ENCODE measurements at places on chromosomes 11 and 22.

- DNase-seq = no peak
Measured at GRCh38 chr11:8204596-8204995, 35.8 kb upstream of the RIC3 start.

- no peak for DNase-seq
Measured at GRCh38 chr22:35198738-35199137, 58.6 kb upstream of the HMGXB4 start.

GRCh38 chr11:82631722-82632630, 101.7 kb downstream of the FAM181B start:
- DNase-seq = no peak

DNA sequence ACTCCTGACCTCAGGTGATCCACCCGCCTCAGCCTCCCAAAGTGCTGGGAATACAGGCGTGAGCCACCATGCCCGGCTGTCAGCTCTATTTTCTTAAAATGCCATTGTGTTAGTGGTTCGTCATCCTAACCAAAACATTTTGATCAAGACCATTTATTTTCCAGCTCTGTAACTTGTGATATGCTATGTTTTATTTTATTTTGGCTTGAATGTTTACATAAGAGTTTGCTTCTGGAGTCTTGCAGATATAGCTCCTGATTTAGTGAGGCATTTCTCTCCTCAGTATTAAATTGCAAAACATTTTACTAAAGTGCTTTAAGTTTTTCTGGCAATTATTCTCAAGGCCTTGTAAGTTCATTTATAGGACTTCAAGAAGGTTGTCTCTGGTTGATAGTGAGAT, 4.4 kb downstream of the EP300 start:
- DNase-seq = no peak

- no peak for DNase-seq
Measured at GRCh38 chr11:113153847-113154246, 160.5 kb upstream of the TTC12 start.

GRCh38 chr11:60003729-60004128, 13.3 kb upstream of the OOSP4B start:
- no peak for DNase-seq

DNA sequence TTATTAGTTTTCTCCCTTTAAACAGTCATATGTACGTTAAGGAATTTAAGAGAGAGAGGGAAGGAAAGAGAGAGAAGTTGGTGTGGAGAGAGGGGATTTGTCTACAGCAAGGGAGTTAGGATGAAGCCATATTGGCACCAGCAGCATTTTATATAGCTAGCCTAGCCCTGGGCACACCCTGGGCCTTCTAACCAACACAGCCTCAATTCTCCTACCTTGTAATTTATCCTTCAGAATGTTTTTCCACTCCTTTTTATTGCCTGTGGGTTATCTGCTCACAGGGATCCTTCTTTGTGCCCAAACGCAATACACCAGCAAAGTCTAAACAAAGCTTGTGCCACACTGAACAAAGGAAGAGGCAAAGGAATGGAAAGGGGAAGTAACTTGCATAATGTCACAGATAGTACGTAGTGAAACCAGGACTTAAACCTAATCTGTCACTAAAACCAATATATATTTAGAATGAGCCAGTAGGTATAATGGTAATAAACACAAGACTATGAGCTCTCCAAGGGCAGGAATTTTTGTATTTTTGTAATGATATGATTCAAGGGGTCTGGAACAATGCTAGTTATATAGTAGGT, 613.8 kb upstream of the TENM4 start:
- no peak for DNase-seq

DNA sequence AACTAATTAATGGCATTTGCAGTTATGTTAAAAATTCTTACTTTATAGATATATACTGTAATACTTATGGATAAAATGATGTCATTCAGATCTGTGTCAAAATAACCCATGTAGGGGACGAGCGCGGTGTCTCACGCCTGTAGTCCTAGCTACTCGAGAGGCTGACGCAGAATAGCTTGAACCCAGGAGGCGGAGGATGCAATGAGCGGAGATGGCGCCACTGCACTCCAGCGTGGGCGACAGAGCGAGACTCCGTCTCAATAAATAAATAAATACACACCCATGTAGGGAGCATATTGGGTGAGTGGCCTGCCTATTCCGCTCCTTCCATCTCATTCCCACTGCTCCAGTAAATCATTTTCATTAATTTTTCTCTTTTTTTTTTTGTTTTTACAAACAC, 7.1 kb downstream of the SNU13 start:
- DNase-seq = no peak

- DNase-seq = no peak
Measured at GRCh38 chr22:47818496-47818895, 1056.0 kb downstream of the TBC1D22A start.

- no peak for DNase-seq
Measured at GRCh38 chr11:32161293-32161692, 70.4 kb downstream of the RCN1 start.

DNA sequence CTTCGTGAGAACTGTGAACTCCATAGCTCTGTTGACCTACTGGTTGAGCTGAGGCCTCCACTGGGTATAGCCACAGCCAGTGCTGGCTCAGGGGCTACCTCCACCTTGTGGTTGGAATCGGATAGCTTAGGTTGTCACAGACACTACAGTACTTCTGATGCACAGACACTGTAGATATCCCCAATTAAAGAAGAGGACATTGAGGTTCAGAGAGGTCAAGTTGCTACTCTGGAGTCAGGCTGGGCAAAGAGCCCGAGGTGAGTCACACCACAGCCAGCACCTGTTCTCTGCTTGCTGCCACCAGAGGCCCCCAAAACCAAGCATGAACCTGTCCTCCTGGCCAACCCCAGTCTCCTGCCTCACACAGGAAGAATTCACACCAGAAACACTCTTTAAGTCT, 5.4 kb downstream of the UFD1 start:
- no peak for DNase-seq

DNA sequence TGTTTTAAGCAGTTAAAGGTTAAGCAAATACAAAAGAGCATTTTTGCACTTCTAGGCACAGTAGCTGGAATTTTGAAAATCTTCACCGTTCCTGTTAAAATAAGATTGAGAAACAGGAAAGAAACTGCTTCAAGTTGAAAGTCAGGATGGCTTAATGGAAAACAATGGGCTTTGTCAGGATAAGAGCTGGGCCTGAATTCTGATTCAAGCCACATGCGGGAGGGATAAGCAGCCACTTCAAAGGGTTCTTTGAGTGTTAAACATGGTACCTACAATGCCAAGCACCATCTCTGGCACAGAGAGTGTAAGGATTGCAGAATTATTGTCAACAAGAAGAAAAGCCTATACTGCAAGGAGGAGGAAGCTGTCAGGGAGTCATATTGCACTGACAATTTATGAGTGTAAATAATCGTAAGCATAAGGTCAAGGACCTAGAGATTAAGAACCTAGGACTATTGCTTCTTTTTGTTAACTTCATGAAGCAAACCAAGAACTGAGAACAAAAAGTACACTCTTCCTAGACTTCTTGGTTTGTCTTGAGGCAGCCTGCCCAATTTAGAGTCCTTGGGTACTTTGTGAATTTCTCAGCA, 32.5 kb downstream of the MPPED2 start:
- DNase-seq = no peak

DNA sequence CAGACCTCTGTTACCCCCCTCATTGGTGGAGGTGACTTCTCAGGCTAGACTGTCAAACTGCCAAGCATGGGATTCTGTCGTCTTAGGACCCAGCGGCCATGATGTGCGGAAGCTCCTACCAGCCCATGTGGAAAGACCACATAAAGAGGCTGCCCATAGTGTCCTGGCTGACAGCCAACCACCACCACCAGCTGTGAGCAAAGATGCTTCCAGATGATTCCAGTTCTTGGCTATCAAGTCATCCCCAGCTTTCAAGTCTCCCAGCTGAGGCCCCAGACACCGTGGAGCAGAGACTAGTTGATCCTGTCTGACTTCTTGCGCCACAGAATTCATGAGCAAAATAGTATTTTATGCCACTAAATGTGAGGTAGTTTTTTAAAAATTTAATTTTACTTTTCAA, 32.9 kb downstream of the SCUBE1 start:
- DNase-seq = no peak

DNA sequence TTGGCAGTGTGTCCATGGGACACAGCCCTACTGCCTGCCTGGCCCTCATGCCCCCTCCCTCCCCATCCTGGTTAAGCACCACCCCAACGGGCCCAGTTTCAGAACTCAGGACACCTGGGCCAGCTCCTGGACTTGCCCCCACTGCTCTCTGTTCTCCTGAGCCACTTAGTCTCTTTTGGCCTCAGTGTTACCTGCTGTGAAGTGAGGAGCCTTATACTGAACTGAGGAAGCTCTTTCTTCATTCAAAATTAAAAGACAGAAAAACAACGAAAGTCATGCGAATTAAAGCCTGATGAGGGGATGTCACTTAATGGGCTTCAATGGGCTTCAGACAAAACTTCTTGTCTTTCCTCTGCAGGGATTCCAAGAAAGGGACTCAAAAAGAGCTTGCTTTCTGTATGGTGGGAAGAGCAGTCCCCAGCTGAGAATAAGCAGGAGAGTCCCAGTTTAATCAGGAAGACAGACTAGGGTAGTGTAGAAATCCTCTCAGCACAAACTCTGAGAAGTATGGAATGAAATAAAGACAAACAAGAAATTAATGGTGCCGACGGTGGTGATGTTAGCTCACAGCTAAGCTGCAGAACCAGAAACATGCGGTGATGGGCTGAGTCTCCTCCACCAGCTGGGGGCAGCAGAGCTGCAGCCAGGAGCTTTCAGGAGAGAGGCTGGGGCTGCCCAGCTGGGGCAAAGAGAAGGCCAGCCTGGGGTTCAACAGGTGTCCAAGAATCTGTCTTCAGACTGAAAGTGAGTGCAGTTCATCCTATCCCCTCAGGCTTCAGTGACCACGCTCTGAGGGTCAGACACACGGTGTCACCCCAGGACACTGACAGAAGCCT, 101.0 kb downstream of the GGTLC2 start:
- DNase-seq = peak; percentile 24

- no peak for DNase-seq
Measured at GRCh38 chr11:35946766-35947165, 2.9 kb downstream of the LDLRAD3 start.

- DNase-seq = no peak
Measured at GRCh38 chr22:30104501-30105156, 24.4 kb downstream of the HORMAD2 start.

DNA sequence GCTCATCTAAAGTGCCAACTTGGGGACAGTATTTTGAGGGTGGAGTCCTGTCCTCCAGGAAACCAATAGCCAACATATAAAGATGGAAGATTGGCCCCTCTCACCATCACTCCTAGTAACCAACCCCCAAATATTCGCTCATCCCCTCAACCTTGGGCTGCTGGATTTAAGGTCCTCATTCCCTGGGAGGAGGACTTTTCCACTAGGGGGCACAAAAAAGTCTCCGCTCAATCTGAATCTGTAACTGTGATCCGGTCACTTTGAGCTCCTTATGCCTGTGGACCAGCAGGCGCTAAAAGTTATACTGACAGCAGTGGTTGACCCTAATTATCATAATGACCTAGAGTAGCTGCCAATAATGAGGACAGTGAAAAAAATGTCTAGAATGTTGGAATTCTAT, 20.5 kb upstream of the CLPB start:
- DNase-seq = no peak

- DNase-seq = no peak
Measured at GRCh38 chr11:55658031-55658573, 3.9 kb upstream of the OR4C6 start.

- DNase-seq = no peak
Measured at GRCh38 chr11:122600290-122600689, 55.2 kb upstream of the UBASH3B start.

DNA sequence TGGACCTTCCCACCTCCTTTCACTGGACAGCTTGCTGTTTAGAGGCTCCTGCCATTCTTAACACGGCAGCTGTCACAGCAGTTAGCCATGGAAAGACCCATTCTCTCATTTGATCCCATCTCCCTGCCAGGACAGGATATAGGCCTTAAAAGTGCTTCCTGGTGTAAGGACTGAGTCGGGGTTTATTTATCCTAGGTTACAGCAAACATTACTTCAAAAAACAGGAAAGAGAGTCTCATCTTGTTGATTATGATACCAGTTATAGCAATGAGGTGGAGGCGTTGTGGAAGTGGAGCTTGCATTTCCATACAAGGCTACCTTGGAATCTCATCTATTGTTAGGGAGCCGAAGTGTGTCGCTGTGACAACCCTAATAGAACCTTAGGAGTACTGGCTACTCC, 17.4 kb upstream of the ETS1 start:
- no peak for DNase-seq

DNA sequence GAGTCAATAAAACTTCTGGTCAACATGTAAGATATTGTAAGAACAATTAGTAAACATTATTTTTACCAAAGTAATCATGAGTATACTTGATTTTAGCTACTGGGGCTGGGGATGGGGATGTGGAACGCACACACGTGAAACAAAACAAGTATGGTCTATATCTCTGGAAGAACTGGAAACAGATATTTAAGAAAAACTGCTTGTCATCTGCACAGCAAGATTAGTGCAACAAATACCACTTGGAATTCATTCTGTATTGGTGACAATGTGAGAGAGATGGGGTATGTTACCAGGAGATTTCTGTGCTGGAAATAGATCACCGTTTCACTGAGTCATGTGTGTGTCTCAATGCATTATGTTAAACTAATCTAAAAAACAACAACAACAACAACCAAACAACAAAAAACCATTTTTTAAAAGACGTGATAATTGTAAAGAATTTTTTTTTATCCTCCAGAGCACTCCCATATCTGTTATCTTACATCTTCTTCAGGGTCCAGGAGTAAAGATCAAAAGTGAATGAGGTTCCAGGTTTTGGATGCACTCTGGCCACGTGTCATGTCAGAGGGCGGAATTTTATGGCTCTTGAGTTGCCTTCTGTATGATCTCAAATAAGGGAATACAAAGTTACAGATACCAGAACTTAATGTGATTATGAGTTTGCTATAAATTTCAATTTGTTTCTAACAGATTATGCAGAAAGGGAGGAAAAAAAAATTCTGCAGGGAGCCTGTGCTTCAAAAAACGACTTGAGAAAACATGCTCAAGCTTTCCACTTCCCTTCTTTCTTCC, 153.0 kb downstream of the BBOX1 start:
- DNase-seq = no peak

DNA sequence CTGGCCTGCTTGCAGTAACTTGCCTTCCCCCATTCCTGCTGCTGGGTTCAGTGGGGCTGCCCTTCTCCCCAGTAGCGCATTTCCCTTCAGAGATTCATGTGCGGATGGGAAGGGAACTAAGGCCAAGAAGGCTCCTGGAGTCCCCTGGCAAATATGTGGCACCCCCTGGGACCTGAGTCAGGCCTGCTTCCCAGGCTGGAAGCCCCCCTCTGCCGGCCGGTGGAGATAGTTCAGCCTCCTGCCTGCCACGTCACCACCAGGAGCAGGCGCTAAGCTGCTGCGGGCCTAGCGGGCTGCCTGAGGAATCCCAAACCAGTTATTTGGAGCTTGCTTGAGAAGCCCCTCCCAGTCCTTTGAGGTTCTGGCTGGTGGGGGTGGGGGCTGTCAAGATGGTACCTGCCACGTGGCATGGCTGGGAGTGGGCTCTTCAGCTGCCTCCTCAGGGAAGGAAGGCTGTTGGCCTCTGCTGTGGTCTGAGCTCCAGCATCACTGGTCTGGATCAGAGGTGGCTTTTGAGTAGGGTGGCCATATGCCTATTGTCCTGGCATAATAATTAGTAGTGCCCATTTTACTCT, 2.0 kb downstream of the SERPINH1 start:
- no peak for DNase-seq

- DNase-seq = peak; percentile 33
Measured at GRCh38 chr22:43017525-43018460, 2.8 kb upstream of the PACSIN2 start.

GRCh38 chr11:27871056-27871455, 170.8 kb upstream of the BDNF start:
- no peak for DNase-seq

Data from posterior cingulate gyrus (tissue), 11 donors.